ENCODE measurements at places on chromosomes 6 and 20.

DNA sequence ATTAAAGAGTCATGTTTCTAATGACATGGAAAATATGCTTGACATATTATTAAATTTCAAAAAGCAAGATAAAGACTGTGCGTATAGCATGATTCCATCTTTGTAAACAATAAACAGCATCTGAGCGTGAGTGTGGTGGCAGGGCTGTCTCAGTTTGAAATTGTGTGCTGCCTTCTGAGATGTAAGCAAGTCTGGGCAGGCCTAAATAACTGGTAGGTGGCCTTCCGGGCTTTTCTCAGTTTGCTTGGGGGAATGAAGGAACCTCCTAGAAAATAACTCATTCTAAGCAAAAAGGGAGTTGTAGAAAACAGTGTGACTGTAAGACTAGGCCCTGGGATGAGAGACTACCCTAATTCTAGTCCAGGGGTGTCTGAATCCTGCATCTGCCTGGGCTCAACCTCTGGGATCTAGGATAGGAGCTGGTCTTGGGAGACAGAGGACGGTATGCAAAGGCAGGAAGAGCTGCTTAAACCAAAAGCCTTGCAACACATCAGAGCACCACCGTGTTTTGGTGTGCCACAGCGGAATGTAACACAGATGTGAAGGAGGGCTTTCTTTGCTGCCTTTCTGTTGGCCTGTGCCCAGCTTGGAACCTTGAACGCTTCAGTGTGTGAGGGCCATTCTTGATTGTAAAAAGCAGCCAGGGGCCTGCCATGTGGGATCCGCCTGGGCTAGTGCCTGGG lies 63.5 kb upstream of the L3MBTL3 start:
- no peak for DNase-seq

- no peak for DNase-seq
These were observed 537.9 kb upstream of the GJE1 start for GRCh38 chr6:141594874-141595273.

DNA sequence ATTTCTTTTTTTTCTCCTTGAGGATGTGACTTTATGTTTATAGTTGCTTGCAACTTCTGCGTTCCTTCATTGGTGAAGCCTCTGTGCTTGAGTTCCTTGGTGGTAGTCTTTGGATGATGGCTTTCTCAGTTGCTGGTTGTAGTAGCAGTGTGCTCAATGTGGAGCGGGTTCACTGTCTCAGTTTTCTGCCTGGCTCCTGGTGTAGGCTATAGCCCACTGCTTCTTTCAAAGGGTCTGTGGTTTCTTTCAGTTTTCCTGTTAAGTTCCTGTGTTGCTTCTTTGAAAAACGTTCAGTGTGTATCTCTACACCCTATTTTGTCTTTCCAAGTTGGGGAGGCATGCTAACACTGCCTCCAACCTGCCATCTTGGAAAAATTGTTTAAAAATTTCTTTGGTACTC lies 33.9 kb upstream of the ZBTB24 start:
- DNase-seq = no peak

- no peak for DNase-seq
These were observed 126.3 kb upstream of the MYLIP start for GRCh38 chr6:16002332-16003196.

DNA sequence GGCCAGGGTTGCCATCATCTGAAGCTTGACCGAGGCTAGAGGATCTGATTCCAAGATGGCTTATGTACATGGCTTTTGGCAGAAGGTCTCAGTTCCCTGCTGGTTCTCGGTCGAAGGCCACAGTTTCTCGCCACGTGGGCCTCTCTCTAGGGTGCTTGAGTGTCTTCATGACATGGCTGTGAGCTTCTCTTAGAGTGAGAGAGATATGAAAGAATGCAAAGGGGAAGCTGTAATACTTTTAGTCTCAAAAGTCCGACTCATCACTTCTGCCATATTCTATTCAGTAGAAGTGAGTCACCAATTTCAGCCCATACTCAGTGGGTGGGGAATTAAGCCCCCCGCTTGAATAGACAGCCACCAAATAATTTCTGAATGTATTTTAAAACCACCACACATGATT lies 94.2 kb downstream of the UTRN start:
- DNase-seq = no peak

- no peak for DNase-seq
These were observed 104.8 kb downstream of the FLRT3 start for GRCh38 chr20:14232650-14233049.

DNA sequence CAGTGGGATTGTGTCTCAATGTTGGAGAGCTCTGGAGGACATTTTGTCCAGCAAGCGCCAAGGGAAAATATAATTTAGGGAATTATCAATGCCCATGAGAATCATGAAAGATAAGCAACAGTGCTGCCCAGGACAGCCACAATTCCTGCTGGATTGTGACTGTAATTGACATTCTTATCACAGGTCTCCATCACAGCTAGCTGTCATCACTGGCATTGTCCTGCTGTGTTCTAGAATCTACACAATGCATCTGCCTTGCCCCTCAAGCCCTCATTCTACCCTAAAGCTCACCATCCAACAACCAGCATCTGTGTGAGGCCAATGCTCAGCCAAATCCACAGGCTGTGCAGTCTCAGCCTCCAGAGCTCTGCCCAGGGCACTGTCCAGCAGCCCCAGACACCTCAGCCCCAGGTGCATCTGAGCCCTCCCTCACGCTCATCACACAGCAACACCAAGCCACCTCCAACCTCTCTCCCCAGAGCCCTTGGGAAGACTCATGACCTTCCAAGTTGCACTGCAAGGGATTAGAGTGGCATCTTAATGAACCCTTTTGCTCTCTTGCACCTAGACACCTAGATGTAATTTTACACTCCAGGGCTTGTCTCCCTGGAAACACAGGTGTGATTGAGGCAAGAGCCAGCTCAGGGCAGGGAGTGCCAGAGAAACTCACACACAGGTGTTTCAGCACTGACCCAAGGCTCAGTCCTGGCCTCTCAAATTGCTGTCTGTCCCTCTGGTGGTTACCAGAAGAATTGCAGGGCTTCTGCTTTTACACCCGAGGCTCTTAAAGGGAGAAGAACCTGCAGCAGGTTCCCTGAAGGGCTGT lies 85.2 kb upstream of the PHACTR3 start:
- DNase-seq = peak; percentile 21

- no peak for DNase-seq
These were observed 1.8 kb upstream of the CST5 start for GRCh38 chr20:23881371-23881770.

DNA sequence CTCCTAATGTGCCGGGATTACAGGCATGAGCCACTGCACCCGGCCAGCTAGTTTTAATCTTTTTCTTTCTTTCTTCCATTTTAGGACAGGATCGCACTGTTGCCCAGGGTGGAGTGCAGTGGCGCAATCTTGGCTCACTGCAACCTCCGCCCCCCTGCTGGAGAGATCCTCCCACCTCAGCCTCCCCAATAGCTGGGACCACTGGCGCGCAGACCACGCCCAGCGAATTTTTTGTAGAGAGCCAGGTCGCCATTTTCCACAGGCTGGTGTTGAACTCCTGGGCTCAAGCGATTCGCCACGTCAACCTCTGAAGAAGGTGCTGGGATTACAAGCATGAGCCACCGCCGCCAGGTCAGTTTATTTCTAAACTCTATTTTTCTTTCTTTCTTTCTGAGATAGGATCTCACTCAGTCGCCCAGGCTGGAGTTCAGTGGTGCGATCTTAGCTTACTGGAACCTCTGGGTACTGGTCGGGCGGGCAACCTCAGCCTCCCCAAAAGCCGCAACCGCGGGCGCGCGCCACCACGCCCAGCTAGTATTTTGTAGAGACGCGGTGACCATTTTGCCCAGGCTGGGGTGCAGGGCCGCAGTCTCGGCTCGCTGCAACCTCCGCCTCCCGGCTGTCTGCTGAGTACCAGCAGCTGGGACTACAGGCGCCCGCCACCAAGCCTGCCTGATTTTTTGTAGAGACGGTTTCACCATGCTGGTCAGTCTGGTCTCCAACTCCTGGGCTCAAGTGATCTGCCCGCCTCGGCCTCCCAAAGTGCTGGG lies 20.0 kb upstream of the LIN28B start:
- no peak for DNase-seq

GRCh38 chr20:16520154-16520553 lies 53.1 kb downstream of the KIF16B start:
- no peak for DNase-seq

GRCh38 chr20:34829191-34829590 lies 3.7 kb upstream of the NCOA6 start:
- DNase-seq = no peak

GRCh38 chr6:118933855-118934460 lies 1.0 kb downstream of the MCM9 start:
- no peak for DNase-seq

DNA sequence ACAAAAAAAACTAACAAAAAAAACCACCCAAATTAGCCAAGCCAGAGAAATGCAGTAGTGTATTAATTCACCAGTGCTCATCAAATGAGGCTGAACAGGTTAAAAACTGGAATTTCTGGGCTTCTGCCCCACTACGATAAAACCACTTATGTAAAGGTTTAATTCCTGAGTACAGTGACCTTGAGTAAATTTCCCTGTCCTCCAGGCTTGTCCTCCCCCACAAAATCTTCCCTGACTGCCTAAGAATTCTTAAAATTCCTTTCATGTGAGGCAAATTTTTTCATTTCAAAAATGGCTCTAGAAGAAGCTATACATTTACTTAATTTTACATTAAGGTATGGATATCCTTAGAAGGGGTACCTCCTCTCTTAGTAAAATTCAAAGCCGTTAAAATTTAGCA lies 80.1 kb upstream of the ID4 start:
- DNase-seq = no peak

- no peak for DNase-seq
These were observed 107.9 kb upstream of the SYNDIG1 start for GRCh38 chr20:24361541-24361940.

GRCh38 chr6:81751388-81752083 lies 945 bp downstream of the TENT5A start:
- no peak for DNase-seq

GRCh38 chr6:41216616-41217015 lies 11.5 kb upstream of the TREML4 start:
- no peak for DNase-seq

GRCh38 chr6:6201200-6201599 lies 119.3 kb downstream of the F13A1 start:
- DNase-seq = no peak

GRCh38 chr6:30194797-30195690 lies 18.2 kb downstream of the TRIM26 start:
- DNase-seq = no peak

DNA sequence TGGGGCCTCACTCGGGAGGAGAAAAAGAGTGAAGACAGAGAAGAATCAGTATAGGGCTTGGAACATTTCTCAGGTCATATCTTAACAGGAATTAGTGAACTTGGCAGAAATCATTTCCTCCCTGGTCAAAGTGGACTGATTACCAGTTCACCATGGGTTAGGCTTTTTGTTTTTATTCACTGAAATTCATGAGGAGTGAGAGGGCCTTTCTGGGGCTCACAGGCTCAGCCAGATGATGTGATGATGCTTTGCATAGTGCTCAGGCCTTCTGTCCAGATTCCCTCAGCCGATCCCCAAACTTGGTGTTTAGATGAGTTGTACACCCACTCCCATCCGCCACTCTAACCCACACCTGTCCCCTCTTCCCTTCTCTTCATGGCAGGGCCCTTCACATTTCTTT lies 32.5 kb downstream of the SRSF3 start:
- no peak for DNase-seq

DNA sequence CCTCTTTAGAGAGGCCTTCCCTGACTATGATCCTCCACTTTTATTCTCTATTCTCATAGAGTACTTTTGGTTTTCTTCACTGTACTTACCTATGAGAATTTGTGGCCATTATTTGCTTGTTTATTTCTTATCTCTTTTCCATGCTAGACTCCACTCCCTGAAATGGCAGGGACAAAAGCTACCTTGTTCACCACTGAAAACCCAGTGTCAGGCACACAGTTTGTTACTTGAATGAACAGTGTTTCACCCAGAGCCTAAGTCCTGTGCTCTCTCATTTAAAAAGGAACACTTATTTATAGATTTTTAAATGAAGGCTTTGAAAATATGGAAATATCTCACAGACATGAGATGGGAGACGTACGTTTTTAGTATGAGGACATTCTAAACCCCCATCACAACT lies 47.7 kb upstream of the ENPP5 start:
- DNase-seq = no peak

DNA sequence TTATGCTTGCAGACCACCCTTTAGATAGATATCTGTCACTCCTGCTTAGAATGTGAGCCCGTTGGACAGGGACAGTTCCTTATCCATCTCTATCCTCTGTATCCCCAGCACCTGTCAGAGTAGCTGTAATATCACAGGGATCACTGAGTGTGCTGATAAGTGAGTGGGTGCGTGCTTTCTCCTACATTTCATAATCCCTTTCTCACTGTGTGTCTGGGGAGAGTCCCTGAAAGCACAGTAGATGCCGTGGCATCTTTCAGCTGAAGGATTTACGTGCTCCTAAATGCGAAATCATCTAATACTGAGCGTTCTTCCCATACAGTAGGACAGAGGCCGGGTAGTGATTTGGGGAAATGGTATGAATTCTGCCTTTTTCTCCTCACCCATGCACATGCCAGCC lies 198.9 kb upstream of the SASH1 start:
- no peak for DNase-seq

DNA sequence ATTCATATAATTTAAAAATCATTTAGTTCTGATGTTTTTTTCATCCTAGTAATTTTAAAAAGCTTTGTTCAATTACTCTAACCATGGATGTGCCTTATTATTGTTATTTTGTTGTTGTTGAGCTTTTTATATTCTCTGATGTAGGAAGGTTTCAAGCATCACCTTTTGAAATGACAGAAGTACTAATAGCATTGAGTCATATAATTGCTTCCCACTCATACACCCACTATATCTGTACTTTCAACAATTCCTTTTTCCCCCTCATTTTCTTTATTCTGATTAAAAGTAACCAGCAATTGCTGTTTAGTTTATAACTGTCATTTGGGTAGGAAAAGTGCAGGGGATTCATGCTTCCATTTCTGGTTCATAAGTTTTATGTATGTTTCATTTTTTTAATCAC lies 38.6 kb downstream of the DNAH8 start:
- no peak for DNase-seq

GRCh38 chr6:44697327-44697726 lies 309.8 kb downstream of the CDC5L start:
- DNase-seq = no peak

DNA sequence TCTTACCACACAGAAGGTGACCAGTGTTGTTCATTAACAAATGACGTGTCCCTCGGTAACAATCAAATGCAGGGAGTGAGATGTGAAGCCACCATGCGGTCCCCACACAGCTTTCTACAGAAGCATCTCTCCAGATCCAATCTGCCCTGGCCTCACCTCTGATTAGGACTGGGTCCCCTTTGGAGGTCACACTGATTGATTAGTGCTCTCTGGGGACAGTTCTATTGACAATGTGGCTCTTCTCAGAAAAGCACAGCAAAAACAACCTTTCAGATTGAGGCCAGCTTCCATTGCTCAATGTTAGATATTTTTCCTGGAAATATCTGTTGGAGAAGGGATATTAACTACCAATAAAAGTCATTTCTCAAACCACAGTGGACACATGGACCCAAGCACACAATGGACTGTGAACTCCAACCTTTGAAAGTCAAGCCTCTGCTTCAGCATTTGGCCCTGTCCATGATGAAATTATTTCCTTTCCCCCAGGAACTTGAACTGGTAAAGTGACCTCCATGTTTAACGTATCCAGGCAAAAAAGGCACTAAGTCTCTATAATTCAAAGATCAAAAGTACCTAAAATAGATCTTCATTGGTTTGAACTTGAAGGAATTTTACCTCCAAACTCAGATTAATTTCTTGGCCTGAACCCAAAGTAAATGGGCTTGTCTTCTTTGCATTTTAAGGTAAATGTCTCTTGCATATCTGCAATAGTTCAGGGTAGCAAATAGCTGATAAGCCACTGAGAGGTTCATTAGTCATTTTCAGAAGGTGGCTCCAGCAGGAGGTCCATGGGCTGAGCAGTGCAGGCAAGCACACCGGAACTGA lies 118.5 kb downstream of the FOXA2 start:
- no peak for DNase-seq

- DNase-seq = no peak
These were observed 12.8 kb upstream of the DSTN start for GRCh38 chr20:17556837-17557674.
